Myometrial cell (primary cell): ENCODE measurements at places on chromosomes 7 and 10. TPM values are rescaled to one million over a fixed set of nuclear protein-coding genes. Genes with fewer than 3 reads are reported as not detected.

Gene FZD1
- 2.9 and 3.5 TPM in 2 replicates for total RNA-seq

Gene PPP1R17
- total RNA-seq: not detected in 2 replicates

Gene SFTPA1
- not detected in 2 replicates for total RNA-seq

Gene PRPS1L1
- total RNA-seq: not detected in 2 replicates

Gene AFAP1L2
- total RNA-seq: 2.3 and 6.3 TPM in 2 replicates

Gene GRID2IP
- not detected in 2 replicates for total RNA-seq

Gene MUC12
- 5.5 and 11.2 TPM in 2 replicates for total RNA-seq

Gene LRRC18
- not detected in 2 replicates for total RNA-seq

Gene DDX56
- 62.3 and 67.3 TPM in 2 replicates for total RNA-seq

Gene FBXL13
- total RNA-seq: 1.1 and 1.4 TPM in 2 replicates

Gene RPEL1
- total RNA-seq: under 0.01 TPM in 1 of 2 replicates, not detected in the other

Gene GNGT1
- not detected in 2 replicates for total RNA-seq

Gene NPM3
- total RNA-seq: 159 and 178 TPM in 2 replicates

Gene CALML3
- not detected in 2 replicates for total RNA-seq

Gene SPOCK2
- total RNA-seq: under 0.01 TPM in 1 of 2 replicates, not detected in the other

Gene PRKG1
- 0.71 and 2.6 TPM in 2 replicates for total RNA-seq

Gene TSPAN12
- 0.29 and 1.1 TPM in 2 replicates for total RNA-seq

Gene LRIT1
- total RNA-seq: not detected in 2 replicates

Gene NME8
- total RNA-seq: not detected in 2 replicates

Gene SPDYE6
- total RNA-seq: not detected in 2 replicates

Gene UPK3B
- total RNA-seq: not detected in 2 replicates

Gene CTBP2
- total RNA-seq: 63.6 and 72.6 TPM in 2 replicates

Gene PNLIP
- total RNA-seq: not detected in 2 replicates

Gene LRRN3
- total RNA-seq: 4.1 and 7.5 TPM in 2 replicates

Gene TET1
- 1.7 and 2.8 TPM in 2 replicates for total RNA-seq

Gene MUC3A
- total RNA-seq: not detected in 2 replicates

Gene MET
- total RNA-seq: 36.6 and 44.5 TPM in 2 replicates

Gene CPA2
- total RNA-seq: 0.89 TPM in 1 of 2 replicates, not detected in the other

Gene GBX1
- not detected in 2 replicates for total RNA-seq

Gene POLR2J
- 10.3 and 14.4 TPM in 2 replicates for total RNA-seq

Gene C1QL3
- not detected in 2 replicates for total RNA-seq

Gene AKR1B15
- not detected in 2 replicates for total RNA-seq

Gene CRPPA
- 0.89 and 1.2 TPM in 2 replicates for total RNA-seq

Gene ZNF804B
- total RNA-seq: not detected in 2 replicates

Gene CARD11
- 2.6 and 3.9 TPM in 2 replicates for total RNA-seq

Gene SLC26A3
- total RNA-seq: not detected in 2 replicates

Gene FEZF1
- total RNA-seq: not detected in 2 replicates

Gene CALML5
- not detected in 2 replicates for total RNA-seq

Gene SLC26A5
- not detected in 2 replicates for total RNA-seq

Gene SNX10
- 0.53 and 1.4 TPM in 2 replicates for total RNA-seq

Gene TMEM178B
- under 0.01 TPM in 1 of 2 replicates, not detected in the other for total RNA-seq

Gene GJC3
- total RNA-seq: not detected in 2 replicates

Gene AP1S1
- 274 and 306 TPM in 2 replicates for total RNA-seq

Gene TMEM248
- total RNA-seq: 101 and 109 TPM in 2 replicates

Gene KCP
- not detected in 2 replicates for total RNA-seq

Gene MGAM2
- total RNA-seq: not detected in 2 replicates

Gene SOSTDC1
- 0.29 TPM in 1 of 2 replicates, not detected in the other for total RNA-seq

Gene CHRM2
- total RNA-seq: 8.2 and 8.4 TPM in 2 replicates

Gene FAM25C
- not detected in 2 replicates for total RNA-seq

Gene NPSR1
- not detected in 2 replicates for total RNA-seq
